ENCODE measurements at places on chromosomes 16 and 17.
A peak's percentile ranks its signal among the peaks of the same experiment; 100 is the strongest.

DNA sequence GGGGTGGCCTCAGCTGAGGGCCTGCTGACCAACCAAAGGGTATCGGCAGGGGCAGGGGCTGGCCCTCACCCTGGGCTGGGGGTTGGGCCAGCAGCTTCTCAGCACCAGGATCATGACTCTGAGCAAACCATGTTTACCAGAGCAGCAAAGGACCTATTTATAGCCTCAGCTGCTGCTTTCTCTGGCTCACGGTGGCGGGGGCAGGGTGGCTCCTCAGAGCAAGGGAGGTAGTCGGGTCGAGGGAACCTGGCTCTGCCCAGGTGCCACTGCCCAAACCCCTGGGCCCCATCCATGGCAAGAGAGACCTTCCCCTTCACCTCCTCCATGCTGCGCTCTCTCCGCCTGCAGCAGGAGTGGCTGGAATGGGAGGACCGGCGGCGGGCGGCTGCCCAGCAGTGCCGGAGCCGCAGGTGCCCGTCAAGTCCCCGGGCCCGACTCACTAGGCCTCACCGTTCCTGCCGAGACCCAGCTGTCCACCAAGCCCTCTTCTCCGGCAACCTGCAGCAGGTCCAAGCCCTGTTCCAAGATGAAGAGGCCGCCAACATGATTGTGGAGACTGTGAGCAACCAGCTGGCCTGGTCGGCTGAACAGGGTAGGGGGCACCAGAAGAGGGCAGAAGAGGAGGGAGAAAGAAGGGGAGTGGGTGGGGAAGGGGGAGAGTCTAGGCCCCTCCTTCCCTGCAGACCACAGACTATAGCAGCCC is at the start of gene ASB16:
Gene ASB16, plus strand, starts transcription at position 206 of the 703 bp plus-strand sequence. Its CDS starts 86 bp downstream, at position 292.
- DNase-seq: peak; percentile 42

- no peak for DNase-seq
These were observed 628 bp upstream of the BLMH start for GRCh38 chr17:30292286-30292858.

- peak; percentile 31 for DNase-seq
These were observed 113.7 kb upstream of the DHX40 start for GRCh38 chr17:59451706-59452105.

GRCh38 chr16:13041646-13042290 is 140.4 kb downstream of the SHISA9 start:
- no peak for DNase-seq

DNA sequence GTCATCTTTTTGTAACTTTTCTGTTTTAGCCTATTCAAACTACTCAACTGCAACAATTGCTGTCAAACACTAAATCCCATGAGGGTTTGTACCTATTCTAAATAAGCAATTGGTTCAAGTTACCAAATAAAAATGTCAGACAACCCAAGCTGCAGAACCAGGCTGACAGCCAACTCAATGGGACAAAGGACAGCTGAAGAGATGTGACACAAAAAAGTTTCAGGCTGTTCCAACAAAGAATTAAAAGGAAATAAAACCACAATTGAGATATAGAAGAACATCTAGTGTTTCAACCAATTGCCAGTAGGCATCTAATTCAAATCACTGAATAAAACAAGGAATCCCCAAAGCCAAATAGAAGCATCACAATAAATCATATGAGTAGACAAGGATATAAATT is 49.3 kb downstream of the GRB7 start:
- no peak for DNase-seq

GRCh38 chr16:8887952-8888560 is 5.9 kb downstream of the LITAFD start:
- DNase-seq: peak; percentile 68

GRCh38 chr17:44522883-44523671 is 19.9 kb upstream of the GPATCH8 start:
- DNase-seq: peak; percentile 82

DNA sequence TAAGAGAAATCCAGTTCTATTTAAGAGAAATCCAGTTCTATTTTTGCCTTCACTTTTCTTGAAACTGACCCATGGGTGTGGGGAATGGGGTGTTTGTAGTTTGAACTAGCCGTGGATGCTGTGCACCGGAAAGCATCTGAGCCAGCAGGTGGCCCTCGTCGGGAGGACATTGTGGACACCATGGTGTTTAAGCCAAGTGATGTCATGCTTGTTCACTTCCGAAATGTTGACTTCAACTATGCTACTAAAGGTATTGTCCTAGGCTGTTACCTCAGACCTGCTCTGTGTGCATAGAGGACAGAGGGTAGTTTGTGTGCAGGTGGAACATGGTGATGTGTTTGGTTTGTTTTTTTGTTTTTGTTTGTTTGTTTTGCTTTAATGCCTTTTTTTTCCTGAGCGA is 3.3 kb downstream of the ATXN2L start:
- DNase-seq: no peak

DNA sequence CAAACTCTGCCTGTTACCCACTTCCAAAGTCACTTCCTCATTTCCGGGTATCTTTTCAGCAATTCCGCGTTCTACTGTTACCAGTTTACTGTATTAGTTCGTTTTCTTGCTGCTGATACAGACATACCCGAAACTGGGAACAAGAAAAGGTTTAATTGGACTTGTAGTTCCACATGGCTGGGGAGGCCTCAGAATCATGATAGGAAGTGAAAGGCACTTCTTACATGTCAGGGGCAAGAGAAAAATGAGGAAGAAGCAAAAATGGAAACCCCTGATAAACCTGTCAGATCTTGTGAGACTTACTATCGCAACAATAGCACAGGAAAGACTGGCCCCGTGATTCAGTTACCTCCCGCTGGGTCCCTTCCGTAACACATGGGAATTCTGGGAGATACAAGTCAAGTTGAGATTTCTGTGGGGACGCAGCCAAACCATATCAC is 30.9 kb downstream of the PAFAH1B1 start:
- DNase-seq: no peak

DNA sequence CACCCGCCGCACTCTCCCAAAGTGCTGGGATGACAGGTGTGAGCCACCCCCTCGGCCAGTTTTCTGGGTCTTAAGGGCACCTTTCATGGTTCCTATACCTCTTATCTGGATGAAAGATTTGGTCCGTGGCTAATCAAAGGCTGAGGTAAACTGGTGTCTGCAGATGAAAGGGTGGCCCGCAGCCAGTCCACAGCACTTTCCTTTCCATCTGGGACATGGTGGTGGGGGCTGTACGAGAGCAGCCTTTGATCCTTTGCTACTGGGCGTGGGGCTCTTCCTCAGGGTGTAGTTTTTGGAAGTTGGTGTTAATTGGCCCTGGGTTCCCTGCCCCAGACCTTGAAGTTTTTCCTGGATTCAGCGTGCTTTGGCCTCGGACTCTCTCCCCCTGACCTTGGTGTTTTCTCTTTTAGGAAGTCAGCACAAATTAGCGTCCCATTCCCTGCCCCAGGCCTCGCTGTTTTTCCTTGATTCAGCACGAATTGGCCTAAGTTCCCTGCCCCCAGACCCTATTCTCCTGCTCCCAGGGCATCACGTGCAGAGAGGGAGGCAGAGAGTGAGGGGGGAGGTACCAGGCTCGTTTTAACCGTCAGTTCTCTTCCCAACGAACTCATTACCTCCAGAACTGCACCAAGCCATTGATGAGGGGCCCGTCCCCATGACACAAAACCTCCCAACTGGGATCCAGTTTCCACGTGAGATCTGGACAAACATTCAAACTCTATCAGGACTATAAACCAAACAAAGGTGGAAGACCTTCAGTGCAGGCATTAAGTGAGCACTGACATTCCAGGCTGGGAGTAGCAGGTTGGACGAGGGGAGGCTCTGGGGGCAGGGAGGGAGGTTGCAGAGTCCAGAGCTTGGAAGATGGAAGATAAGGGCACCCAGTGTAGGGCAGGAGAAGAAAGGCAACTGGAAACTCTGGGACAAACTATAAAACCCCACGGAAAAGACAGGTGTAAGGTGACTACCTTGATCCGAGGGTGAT is 11.6 kb downstream of the DPEP1 start:
- DNase-seq: no peak
